ENCODE measurements at places on chromosomes 1 and 21.
A peak's percentile ranks its signal among the peaks of the same experiment; 100 is the strongest.

DNA sequence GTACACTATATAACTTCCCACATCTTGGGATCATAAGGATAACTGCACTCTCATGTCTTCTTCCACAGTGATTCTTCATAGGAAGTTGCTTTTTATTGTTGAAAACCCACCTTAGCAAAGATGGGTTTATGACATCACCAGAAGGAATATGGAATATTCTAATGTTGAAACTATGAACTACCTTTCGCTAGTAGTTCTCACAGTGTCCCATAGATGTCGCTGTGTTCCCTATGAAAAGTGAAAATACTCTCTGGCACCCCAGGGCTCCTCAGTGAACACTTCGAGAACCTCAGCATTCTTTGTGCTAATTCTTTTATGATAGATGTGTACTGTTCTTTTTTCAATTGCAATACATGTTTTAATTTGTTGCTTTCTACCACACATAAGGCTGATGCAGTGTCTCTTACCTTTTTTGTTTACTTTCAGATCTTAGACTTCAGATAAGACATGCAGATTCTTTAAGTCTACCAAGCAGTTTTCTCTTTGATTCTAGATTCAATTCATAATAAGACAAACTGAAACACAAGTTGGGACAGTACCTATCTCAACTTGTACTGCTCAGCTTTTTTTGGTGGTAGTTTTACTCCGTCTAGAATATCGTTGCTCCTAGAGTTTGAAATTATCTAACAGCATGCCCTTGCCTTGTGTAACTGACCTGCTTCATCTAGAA, 90.8 kb downstream of the GTF2B start:
- DNase-seq = no peak

DNA sequence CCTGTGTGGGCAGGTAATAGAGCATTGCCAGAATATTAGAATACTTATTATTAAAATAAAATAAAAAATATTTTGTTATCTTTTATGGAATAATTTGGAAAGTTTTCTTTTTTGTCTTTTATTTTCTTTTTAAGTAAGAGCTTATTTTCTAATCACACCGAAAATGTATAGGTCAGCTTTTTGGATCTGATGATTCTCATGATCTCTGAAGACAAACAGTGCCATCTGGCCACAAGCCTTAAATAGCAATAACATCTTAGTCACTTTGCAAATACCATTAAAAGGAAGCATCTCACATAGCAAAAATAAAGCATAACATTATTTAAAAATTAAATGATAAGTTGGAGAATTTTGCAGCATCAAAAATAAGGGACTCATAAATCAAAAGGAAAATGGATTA, 213.8 kb downstream of the PLA2G4A start:
- no peak for DNase-seq

DNA sequence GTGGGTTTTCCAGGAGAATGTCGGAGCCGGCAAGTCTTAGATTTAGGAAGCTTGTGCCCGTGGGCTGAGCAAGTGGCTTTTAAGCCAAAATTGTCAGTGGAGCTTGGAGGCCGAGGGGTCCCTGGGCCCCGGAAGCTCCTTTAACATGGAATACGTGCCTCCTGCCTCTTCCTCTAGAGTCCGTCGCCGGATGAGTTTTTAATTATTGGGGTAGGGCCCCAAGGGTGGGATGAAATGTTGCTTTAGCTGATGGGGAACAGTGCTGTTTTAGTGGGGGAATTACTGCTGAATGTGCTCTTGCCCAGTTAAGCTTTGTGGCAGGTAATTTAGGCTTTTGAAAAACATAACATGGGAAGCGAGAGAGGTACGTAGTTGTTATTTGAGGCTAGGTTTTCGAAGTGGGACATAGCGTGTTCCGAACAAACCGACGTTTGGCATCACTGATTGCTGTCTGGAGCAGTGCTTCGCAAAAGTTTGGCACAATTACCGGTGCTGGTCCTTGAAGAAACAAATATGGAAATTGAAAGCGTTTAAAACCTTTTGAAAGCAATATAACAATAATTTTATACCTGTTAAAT, 786 bp downstream of the RPL5 start:
- DNase-seq = no peak

DNA sequence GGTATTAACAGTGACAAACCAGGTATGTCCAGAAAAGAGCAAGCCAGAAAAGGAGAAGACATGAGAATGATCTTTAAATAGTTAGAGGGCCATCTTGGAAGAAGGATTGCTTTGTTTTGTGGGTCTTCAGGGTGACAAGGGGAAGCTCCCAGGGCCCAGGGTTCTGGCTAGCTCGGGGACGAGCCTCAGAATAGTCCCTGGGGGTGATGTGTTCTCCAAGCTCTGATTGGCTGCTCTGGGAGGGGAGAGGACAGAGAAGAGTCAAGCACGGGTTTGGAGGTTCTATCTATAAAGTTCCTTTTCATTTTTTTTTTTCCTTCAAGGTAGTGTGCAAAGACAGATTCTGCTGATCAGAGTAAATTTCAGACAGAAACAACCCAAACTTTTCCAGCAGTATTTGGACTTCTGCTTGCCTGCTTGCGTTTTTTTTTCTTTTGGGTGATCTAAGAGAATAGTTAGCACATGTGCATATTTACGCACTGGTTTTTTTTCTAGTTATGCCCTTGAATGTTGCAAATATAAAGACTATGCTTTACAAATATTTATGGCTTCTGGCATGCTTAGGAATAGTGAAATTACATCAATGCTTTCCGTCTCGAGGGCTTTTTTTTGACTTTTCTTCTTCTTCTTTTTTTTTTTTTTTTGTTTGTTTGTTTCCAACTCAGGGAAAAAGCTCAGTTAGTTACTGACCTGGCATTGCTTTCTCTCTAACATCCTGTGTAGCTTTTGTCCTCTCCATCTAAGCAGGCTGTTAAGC, 59.7 kb downstream of the ROR1 start:
- no peak for DNase-seq

- DNase-seq = no peak
These were observed 23.7 kb upstream of the CSF3R start for GRCh38 chr1:36506276-36506920.

DNA sequence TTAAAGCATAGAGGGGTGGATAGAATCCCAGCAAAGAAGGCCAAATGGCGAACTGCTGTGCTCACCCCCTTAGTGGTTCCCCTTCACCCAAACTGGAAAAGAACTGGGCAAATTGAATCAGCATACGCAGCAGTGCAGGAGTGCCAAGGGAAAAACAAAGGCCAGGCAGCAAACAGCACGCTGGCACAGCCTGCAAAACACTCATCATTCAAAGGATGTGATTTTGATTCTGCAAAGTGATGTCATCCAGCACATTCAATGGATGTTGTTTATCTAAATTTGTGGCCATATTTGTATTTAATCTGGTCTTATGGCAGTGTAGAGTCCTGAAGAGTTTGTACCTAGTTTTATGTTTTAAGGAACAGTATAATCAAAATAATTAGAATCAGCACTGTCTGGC, 71.8 kb upstream of the ECE1 start:
- no peak for DNase-seq

DNA sequence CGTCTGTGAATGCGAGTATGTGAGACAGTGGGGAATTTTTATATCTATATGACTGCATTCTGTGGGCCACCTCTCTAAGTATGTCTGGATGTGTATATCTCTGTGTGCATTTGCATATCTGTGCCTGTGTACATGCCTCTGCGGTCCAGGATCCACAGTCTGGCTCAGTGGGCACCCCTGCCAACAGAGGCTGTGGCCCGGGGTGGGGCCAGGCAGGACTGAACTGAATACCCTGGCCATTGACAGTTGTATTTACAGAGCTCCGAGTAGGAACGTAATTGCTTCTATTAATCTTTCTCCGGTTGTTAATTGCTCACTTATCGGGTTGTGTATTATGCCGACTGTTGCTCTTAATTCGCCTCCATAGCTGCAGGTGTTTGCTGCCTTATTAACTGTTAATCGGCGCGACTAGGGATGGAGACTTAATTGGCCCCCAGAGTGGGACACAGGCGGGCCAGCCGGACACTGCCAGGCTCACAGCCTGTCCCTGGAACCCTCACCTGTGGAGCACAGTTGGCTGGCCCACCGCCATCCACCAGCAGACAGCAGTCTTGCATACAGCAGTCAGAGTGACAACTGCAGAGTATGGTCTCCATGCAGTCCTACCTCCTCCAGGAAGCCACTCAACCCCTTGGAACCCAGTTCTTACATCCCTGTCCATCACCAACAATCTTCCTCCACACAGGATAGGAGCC, 22.4 kb upstream of the ADGRB2 start:
- DNase-seq = no peak

DNA sequence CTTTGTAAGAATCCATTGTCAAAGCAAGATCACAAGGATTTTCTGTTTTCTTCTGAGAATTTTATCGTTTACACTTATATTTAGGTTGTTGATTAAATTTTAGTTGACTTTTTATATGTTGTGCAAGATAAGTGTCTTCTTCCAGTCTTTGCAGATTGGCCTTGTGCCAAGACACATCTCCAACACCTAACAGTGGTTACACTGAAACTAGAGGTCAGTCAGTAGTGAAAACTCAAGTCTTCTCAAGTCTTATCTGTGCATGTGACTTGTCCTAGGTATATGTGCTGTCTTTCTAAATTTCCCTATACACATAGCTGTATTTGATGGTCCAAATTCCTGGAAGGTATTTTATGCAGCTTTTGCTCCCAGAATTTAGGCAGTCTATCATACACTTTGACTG, 1183.2 kb upstream of the B3GALT2 start:
- no peak for DNase-seq

DNA sequence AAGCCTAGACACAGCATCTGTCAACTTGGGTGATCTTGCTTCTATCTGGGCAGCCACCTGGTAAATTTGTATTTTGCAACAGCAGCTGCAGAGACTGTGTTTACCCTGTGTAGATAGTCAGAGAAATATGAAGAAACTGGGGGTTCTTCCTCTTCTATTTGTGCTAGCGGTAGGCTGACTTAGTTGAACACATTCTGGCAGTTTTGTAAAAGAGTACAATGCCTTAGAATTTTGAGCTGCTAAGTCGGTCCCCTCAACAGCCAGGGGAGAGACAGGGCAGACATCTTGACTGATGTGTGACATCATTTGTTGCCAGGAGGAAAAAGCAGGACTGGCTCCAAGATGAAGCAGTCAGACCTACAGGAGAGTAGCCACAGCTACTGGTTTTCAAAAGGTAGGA, 53.7 kb downstream of the KCNJ6 start:
- no peak for DNase-seq

- DNase-seq = peak; percentile 66
These were observed 1.2 kb downstream of the ANP32E start for GRCh38 chr1:150234566-150235293.

GRCh38 chr1:47841356-47841755, 155.8 kb downstream of the TRABD2B start:
- DNase-seq = no peak

DNA sequence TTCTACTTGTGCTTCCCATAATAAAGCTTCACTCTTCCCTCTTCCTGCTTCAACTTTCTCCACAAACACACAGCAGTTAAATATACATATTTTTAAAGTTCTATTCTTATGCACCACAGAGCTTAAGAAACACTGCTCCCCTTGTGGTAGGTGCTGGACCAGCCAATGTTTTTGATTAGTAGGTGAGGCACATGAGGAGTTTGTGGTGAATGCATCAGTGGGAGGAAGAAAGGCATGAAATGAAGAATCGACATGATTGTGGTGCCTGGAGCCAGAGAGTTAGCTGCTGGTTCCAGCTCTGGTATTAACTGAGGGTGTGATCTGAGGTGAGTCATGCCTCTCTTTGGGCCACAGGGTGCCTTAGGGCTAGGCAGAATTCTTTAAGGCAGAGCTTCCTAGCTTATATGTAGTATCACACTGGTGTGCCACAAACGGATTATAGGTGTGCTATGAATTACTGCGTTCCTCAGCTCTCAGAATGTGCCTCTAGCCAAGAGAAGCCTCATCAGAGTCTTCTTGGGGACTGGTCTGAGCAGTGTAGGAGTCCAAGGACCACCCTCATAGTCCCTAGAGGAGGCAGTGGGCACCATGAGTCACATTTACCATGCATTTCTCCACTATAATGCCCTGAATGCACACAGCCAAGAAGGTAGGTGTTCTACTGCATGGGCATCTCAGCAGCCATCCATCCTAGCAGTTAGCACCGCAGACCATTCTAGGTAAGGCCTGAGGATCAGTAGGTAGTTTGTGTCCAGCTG, 97.4 kb upstream of the SGIP1 start:
- no peak for DNase-seq

GRCh38 chr21:41932576-41933312, 21.1 kb downstream of the C2CD2 start:
- DNase-seq = no peak

DNA sequence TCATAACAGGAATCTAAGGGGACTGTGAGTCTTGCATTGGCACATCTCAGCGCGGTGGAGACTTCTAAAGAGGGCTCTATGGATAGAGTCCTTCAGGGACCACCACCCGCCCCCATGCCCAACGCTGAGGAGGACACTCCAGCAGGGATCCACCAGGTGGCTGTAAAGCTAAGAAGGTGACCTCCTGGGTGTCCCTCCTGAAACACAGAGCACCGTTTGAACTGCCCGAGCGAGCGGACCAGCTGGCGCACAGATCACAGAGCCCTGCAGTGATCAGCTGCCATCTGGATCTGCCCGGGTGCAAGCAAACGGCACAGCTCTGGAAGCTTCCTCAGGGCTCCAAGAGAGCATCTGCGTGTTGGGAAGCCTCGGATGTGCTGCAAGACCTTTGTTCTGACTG, 51.3 kb upstream of the LYST start:
- no peak for DNase-seq

DNA sequence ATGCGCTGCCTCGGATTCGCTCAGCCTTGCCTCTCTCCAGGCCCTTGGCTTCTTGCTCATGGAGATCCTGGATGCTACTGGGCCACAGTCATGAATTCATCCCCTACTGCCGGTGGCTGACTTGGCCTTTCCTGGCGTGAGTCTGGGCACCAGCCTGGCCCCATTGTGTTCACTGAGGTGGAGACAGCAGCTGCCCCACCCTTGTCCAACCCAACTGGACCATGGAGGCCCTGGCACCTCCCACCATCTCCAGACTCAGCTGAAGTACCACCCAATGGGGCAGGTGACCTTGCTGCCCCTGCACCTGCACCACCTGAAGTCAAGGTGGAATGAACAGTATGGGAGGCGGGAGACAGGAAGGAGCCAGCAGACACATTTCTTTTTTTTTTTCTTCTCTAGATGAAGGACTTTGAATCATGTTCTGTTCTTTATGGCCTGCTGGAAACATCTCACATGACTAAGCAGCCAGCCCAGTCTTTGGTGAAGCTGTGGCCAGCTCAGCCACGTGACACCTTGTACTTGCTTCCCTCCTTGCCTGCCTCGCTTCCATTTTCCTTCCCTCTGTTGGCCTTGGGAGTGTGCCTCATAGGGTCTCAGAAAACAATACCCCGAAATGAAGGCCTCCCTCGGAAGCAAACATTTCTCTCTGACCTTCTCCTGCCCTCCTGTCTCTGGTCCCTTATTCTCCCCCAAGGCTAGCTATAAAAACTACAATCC, 3.8 kb upstream of the SLC30A2 start:
- no peak for DNase-seq

GRCh38 chr1:194952171-194952570, 1656.1 kb downstream of the KCNT2 start:
- no peak for DNase-seq

- DNase-seq = peak; percentile 54
These were observed 46.3 kb downstream of the UMODL1 start for GRCh38 chr21:42117229-42117966.

- DNase-seq = no peak
These were observed 142.4 kb upstream of the TMEM51 start for GRCh38 chr1:15011160-15011559.
